IgD-negative memory B cell (primary cell): ENCODE measurements at places on chromosomes 7 and 10. TPM values are rescaled to one million over a fixed set of nuclear protein-coding genes. Genes with fewer than 3 reads are reported as not detected.

TMEM178B gene
- not detected for polyA plus RNA-seq

HDAC9 gene
- polyA plus RNA-seq, result 81.2 TPM

ATOH7 gene
- not detected for polyA plus RNA-seq

OR2A7 gene
- 1.1 TPM for polyA plus RNA-seq

HOGA1 gene
- not detected for polyA plus RNA-seq

CPA2 gene
- not detected for polyA plus RNA-seq

NRP1 gene
- not detected for polyA plus RNA-seq

KCNMA1 gene
- polyA plus RNA-seq, result 5.5 TPM

FAM13C gene
- not detected for polyA plus RNA-seq

FAM171A1 gene
- 0.36 TPM for polyA plus RNA-seq

TEX36 gene
- not detected for polyA plus RNA-seq

ZNF25 gene
- polyA plus RNA-seq, result 3.2 TPM

ELN gene
- not detected for polyA plus RNA-seq

TEX47 gene
- polyA plus RNA-seq, result not detected

RBP3 gene
- polyA plus RNA-seq, result not detected

C10orf53 gene
- polyA plus RNA-seq, result not detected

METTL27 gene
- polyA plus RNA-seq, result not detected

SH2D4B gene
- not detected for polyA plus RNA-seq

SPAM1 gene
- polyA plus RNA-seq, result not detected

DPP6 gene
- not detected for polyA plus RNA-seq

SPDYE5 gene
- polyA plus RNA-seq, result 0.24 TPM

GSAP gene
- polyA plus RNA-seq, result 32.9 TPM

SLC13A1 gene
- not detected for polyA plus RNA-seq

ZNF239 gene
- polyA plus RNA-seq, result 1.5 TPM

SPDYE6 gene
- polyA plus RNA-seq, result 0.36 TPM

CALHM1 gene
- 1.4 TPM for polyA plus RNA-seq

SUV39H2 gene
- polyA plus RNA-seq, result 0.43 TPM

MGMT gene
- 35.1 TPM for polyA plus RNA-seq

ANKRD61 gene
- 0.24 TPM for polyA plus RNA-seq

GLI3 gene
- not detected for polyA plus RNA-seq

ANK3 gene
- polyA plus RNA-seq, result 19.5 TPM

ABCB1 gene
- 2.5 TPM for polyA plus RNA-seq

RTKN2 gene
- 0.05 TPM for polyA plus RNA-seq

PAX4 gene
- polyA plus RNA-seq, result not detected

CISD1 gene
- 53.0 TPM for polyA plus RNA-seq

C7orf33 gene
- polyA plus RNA-seq, result not detected

LUC7L2 gene
- 50.9 TPM for polyA plus RNA-seq

ZNF92 gene
- 47.9 TPM for polyA plus RNA-seq

HTRA1 gene
- polyA plus RNA-seq, result not detected

TSC22D4 gene
- polyA plus RNA-seq, result 25.6 TPM

SGPL1 gene
- 12.0 TPM for polyA plus RNA-seq

GPR26 gene
- not detected for polyA plus RNA-seq

COBL gene
- polyA plus RNA-seq, result not detected

PDE6C gene
- polyA plus RNA-seq, result not detected

PKD1L1 gene
- polyA plus RNA-seq, result 0.06 TPM

VPS37D gene
- polyA plus RNA-seq, result 0.39 TPM

MRLN gene
- polyA plus RNA-seq, result not detected

SKIDA1 gene
- polyA plus RNA-seq, result not detected

PIP gene
- not detected for polyA plus RNA-seq

AUTS2 gene
- polyA plus RNA-seq, result 8.9 TPM

WBP1L gene
- 28.8 TPM for polyA plus RNA-seq

MYO3A gene
- 0.15 TPM for polyA plus RNA-seq

UCN3 gene
- not detected for polyA plus RNA-seq

LIPF gene
- polyA plus RNA-seq, result not detected

LIPK gene
- polyA plus RNA-seq, result not detected

CUZD1 gene
- 1.0 TPM for polyA plus RNA-seq

CTBP2 gene
- polyA plus RNA-seq, result 0.50 TPM

PTPRN2 gene
- 1.6 TPM for polyA plus RNA-seq

ALOX5 gene
- polyA plus RNA-seq, result 193 TPM
